NCI-H1930 (cell line): ENCODE measurements at places on chromosomes 6 and 20.

DNA sequence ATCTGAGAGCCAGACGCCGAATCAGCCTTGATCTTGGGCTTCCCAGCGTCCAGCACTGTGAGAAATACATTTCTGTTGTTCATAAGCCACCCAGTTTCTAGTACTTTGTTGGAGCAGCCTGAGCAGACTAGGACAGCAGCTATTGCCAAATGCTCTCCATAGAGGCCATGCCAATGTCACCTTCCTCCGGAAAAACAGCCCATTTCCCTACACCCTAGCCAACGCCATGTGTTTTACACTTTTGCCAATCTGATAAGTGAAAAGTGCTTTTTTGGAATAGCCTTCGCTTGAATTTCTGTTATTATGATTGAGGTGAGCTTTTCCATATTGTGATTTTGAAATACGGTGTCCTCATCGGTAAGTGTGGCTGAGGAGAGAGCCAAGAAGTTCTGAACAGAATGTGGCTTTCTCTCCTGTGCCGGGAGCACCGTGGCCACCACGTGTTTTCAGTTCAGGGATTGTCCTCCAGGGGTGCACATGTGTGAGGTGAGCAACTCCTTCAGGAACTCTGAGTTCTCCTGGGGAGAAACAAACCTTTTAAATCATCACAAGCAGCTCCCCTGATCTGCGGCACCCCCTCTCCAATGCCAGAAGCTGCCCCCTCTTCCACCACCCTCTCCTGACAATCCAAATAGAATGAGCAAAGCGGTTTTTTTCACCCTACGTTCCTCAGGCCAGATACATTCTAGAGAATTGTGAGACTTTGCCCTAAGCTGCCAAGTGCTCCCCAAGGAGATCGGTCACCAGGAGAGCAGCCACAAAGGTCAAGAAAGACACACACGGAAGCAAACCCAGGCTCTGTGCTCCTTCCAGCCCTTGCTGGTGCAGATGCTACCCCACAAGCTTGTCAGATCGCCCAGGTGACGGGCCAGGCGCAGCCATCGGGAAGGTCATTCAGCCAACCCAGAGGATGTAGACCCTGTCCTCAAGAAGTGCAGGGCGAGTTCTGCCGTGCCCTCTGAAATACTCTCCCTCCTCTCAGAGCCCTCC lies 36.0 kb downstream of the TAF8 start:
- no peak for DNase-seq

DNA sequence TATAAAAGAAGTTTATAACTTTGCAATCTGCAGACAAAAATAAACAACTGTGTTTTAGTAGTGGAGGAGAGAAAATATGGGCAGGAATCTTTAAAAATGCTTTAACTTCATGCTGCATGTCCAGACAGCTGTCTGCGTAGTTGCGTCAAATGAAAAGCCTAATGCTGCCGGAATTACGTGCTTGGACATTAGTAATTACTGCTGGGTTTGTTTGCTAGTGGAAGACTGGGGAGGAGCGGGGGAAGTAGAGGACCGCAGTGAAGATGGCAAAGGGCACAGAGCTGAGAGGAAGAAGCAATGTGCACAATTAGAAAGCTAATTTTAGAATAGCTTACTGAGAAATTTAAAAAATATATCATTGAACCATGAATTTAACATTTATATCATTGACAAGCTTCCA lies 2.4 kb downstream of the SNAP25 start:
- DNase-seq: no peak

- DNase-seq: no peak
Measured at GRCh38 chr20:43820731-43821330, 93.8 kb upstream of the TOX2 start.

DNA sequence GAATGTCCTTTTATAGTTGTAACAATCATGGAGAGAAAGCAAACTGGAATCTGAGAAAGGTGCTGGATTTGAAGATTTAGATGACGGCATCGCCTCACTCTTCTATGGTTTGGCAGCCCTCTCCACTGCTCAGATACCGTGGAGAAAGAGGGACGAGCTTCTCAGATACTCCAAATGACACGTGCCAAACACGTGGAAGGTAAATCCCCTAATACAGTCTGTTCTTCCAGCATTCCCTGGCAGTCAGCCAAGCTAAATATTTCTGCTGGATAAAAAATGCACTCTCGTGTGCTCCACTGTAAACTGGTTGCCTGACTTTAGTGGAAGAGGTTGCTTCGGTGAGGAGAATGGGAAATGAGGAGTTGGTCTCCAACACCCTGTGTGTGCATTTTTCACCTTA lies 16.7 kb upstream of the PRDM1 start:
- no peak for DNase-seq

DNA sequence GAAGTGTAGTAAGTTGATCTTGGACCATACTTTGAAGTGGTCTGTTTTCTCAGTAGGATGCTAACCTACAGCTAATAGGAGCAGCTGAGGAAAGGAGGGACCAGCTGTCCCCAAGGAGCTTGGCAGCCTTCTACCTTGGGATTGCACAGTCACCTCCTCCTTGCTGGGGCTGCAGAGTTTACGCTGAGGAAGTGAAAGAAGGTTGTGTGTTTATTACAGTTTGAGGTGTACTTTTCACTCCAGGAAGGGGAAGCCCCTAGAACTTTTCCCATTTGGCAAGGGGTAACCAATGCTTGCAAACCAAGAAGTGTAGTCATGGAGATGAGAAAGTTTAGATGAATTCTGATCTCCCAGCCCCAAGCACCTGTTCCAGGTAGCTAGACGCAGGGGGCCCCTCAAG lies 58.8 kb downstream of the BMP6 start:
- no peak for DNase-seq

- DNase-seq: peak; percentile 1
Measured at GRCh38 chr6:75334266-75335040, 49.9 kb upstream of the TMEM30A start.

DNA sequence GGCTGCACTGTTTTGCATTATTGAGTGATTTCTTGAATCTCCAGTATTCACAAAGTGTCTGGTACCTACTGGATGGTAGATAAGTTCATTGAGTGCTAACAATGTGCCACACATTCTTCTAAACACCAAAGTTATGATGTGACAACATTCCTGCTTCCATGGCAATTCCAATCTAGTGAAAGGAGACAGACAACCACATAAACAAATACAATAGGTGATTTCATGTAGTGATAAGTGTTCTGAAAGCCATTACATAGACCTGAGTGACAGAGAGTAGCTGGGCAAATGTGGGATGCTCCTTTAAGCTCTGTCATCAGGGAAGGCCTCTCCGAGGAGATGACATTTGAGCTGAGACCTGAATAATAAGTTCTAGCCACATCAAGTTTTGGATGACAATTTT lies 295.5 kb downstream of the SLC35F1 start:
- no peak for DNase-seq

DNA sequence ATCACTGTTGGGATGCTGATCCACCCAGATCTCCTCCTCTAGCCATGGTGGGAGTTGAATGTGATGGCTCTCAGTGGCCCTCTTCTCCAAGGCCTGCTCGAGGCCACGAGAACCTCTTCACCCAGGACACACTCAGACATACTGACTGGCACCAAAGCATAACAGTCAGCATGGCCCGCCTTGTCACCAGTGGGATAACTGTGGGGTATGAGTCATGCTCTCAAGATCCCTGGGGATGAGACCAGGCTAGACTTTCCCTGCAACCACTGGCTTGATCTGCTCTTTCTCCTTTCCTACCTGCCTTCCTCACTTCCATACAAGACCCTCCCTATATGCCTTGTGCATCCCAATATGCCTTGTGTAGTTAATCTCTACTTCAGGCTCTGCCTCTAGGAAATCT lies 66.8 kb downstream of the RIN2 start:
- DNase-seq: no peak

GRCh38 chr6:53411451-53411850 lies 62.7 kb upstream of the ELOVL5 start:
- no peak for DNase-seq

GRCh38 chr6:14573703-14574290 lies 456.2 kb downstream of the CD83 start:
- DNase-seq: no peak

DNA sequence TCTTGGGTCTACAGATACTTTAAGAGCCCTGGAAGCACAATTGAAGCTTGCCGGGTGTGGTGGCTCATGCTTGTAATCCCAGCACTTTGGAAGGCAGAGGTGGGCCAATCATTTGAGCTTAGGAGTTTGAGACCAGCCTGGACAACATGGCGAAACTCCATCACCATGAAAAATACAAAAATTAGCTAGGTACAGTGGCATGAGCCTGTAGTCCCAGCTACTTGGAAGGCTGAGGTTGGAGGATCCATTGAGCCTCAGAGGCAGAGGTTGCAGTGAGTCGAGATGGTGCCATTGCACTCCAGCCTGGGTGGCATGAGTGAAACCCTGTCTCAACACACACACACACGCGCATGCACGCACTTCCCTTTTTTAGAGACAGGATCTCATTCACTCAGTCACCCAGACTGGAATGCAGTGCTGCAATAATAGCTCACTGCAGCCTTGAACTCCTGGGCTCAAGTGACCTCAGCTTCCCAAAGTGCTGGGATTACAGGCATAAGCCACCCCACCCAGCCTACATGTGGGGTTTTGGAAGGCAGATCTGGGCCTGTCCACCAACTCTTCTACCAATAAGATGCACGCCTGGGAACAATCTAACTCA lies 182.5 kb upstream of the JARID2 start:
- no peak for DNase-seq

DNA sequence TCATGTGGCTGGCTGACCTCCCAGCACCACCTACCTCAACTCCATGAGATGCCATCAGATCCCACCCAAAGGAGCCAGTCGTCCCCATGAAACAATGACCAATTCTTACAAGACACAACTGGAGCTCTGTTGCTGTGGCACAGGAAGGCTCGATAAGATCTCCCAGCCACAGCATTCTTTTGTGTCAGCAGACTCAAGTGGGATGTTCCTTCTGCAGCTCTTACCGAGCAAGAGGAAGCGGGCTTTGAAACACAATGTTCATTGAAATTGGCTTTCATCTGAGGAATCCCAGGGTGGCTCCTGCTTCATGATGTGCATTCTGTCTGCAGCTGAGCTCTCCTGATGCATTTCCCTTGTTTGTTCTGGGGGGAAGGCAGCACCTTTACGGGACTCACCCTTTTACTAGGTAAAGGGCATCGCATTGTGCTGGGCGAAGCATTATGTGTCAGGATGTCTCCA lies 222.0 kb upstream of the SGK1 start:
- DNase-seq: no peak

GRCh38 chr6:53178837-53179432 lies 30.3 kb upstream of the GCM1 start:
- DNase-seq: no peak

- no peak for DNase-seq
Measured at GRCh38 chr20:4573564-4574355, 147.9 kb upstream of the PRND start.
